Effector memory CD4-positive, alpha-beta T cell (primary cell): ENCODE measurements at places on chromosomes 4 and X.

GRCh38 chr4:71230271-71231128, 108.3 kb upstream of the SLC4A4 start:
- no peak overlapping the region for H3K27ac ChIP-seq
- H3K36me3 ChIP-seq: no peaks in the 10 kb centered on the region
- H3K4me3 ChIP-seq: no peak overlapping the region

GRCh38 chr4:176084769-176085168, 19.1 kb downstream of the WDR17 start:
- no peaks in the 10 kb centered on the region for H3K27me3 ChIP-seq
- no peak for DNase-seq
- H3K4me3 ChIP-seq: no peak overlapping the region
- no peaks in the 10 kb centered on the region for H3K36me3 ChIP-seq
- no peak overlapping the region for H3K27ac ChIP-seq

- DNase-seq: no peak
- H3K4me1 ChIP-seq: no peaks in the 10 kb centered on the region
- no peaks in the 10 kb centered on the region for H3K36me3 ChIP-seq
- no peak overlapping the region for H3K27ac ChIP-seq
- H3K4me3 ChIP-seq: no peak overlapping the region
Measured at GRCh38 chrX:2311501-2311900, 189.3 kb downstream of the DHRSX start.

DNA sequence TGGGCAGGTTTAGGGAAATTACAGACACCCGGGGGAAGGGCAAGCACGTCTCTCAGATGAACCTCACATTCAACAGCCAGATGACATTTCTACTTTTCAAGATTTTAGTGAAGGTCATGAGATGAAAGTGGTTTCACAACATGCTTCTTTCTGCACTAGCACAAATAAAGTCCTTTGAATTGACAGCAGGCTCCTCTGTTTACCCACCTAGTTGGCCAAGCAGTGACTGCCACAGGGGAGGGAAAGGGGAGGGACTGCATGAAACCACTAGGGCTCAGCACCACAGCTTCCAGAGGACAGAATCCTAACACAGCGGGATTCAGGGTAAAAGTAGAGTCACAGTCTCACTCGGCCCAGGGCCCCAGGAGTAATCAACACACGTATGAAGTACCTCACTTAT, 6.2 kb downstream of the RAB40A start:
- H3K27me3 ChIP-seq: no peaks in the 10 kb centered on the region
- no peak for DNase-seq
- no peaks in the 10 kb centered on the region for H3K4me1 ChIP-seq
- no peak overlapping the region for H3K4me3 ChIP-seq

- no peak overlapping the region for H3K4me3 ChIP-seq
- H3K4me1 ChIP-seq: no peaks in the 10 kb centered on the region
- DNase-seq: no peak
- no peaks in the 10 kb centered on the region for H3K36me3 ChIP-seq
Measured at GRCh38 chr4:48008021-48008596, 8.4 kb downstream of the CNGA1 start.

GRCh38 chr4:44145868-44146267, 302.7 kb downstream of the KCTD8 start:
- DNase-seq: no peak
- H3K27me3 ChIP-seq: no peaks in the 10 kb centered on the region
- H3K4me3 ChIP-seq: no peak overlapping the region

GRCh38 chrX:38484607-38485498, 76.5 kb upstream of the TSPAN7 start:
- H3K36me3 ChIP-seq: no peaks in the 10 kb centered on the region
- no peaks in the 10 kb centered on the region for H3K4me1 ChIP-seq
- no peak overlapping the region for H3K27ac ChIP-seq

DNA sequence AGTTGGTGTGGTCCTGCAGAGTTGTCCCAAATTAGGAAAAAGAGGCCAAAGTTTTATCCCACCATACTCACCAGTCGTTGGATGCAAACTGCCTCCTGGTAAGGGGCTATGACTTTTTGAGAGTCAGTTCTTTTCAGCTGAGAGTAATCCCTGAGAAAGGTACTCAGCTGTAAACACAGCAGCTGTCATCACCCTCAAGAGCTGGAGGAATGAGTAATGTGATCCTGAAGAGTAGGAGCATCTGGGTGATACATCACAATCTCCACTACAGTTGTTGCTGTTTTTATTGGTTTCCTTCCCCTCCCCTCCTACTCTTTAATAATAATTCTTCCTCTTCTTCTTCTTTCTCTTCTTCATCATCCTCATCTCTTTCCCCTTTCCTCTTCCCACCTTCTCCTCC, 5.7 kb downstream of the MAGEE1 start:
- no peak overlapping the region for H3K27ac ChIP-seq
- no peaks in the 10 kb centered on the region for H3K36me3 ChIP-seq
- H3K27me3 ChIP-seq: no peaks in the 10 kb centered on the region

DNA sequence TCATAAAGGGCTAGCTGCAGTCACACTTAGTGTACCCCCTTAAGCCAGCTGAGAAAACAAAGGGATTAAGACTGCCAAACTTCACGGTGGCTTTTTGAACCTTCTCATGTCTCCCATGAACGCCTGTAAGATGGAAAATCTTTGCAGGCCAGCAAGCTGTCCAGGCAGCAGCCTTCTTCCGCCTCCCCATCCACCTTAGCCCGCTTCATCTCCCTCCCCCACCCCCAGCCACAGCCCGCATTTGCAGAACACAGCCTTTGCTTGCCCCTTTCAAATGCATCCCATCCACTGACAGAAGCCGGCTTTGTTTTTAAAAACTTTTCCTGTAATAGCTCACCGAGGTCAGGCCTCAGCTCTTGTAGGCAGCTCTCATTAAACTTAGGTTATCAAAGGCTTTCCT, 113.8 kb upstream of the FAM9B start:
- H3K4me3 ChIP-seq: no peak overlapping the region
- no peaks in the 10 kb centered on the region for H3K36me3 ChIP-seq
- H3K27ac ChIP-seq: no peak overlapping the region
- no peaks in the 10 kb centered on the region for H3K4me1 ChIP-seq
- DNase-seq: no peak

DNA sequence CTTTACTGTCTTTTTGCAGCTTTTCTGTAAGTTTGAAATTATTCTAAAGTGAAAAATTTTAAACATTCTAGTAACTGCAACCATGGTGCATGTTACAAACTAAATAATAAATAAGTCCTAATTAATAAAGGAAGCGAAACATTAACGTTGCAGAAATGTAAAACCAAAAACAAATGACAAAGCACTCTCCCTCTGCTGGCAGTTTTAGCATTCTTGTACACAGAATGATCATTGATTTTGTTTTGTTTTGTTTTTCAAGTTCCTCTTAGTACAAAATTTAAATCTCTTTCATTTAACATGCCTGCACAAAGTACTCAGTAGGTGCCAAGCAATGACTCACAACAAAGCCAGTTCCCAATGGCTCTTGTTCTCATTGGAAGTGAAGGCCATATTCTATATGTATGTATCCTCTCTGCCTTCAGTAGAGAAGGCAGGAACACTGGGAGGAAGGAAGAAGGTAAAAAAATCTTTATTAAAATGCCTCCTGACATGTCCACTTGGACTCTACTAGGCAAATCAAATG, 13.7 kb upstream of the TMSB4X start:
- H3K27me3 ChIP-seq: no peaks in the 10 kb centered on the region
- no peak overlapping the region for H3K4me3 ChIP-seq
- H3K36me3 ChIP-seq: no peaks in the 10 kb centered on the region
- peaks cover 33% of the 10 kb centered on the region for H3K4me1 ChIP-seq
- no peak for DNase-seq
- no peak overlapping the region for H3K27ac ChIP-seq

DNA sequence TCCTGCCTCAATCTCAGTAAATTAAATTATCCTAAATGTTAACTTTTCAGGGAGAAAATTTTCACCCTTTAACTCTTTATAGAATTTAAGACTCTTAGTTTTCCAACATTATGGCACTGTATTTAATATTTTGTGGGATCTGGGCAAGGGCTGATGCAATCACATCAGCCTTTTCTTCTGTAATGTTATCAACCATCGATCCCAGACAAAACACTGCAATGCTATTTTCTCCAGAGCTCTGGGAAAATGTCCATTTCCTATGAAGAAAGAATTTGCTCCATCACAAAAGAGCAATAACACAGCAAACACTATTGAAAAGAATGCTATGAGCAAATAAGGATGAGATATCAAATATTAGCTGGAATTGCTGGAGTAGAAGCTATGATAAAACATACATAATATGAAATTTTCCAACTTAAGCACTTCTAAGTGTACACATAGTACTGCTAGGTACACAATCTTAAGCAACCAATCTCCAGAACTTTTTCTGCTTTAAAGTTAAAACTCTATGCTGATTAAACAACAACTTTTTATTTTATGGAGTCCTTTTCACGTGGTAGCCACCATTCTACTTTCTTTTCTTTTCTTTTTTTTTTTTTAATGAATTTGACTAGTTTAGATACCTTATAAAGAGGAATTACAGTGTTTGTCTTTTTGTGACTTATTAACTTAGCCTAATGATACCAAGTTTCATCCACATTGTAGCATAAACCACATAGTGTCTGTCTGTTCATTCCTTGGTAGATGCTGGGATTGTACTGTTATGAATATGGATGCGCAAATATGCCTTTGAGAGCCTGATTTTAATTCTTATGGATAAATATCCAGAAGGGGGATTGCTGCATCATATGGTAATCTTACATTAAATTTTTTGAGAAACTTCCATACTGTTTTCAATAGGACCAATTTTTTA, 43.6 kb downstream of the UGT2A3 start:
- no peaks in the 10 kb centered on the region for H3K27me3 ChIP-seq
- H3K27ac ChIP-seq: no peak overlapping the region
- H3K4me3 ChIP-seq: no peak overlapping the region

DNA sequence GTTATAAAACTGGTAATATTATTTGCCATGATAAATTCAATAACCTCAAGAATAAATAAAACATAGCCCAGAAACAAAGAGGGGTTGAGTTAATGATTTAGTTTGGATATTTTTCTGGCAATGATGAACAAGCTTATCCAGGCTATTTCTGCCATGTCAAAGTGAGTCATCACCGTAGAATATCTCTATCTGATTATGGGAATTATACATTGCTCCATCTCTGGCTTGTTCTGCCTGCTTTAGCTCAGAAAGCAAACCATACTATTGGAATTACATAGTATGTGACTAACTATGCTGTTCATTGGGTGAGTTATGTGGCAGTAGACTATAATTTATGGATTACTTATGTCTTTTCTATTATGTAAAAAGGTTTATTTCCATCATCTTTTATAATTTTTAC, 680.1 kb upstream of the AADAT start:
- no peak for DNase-seq

DNA sequence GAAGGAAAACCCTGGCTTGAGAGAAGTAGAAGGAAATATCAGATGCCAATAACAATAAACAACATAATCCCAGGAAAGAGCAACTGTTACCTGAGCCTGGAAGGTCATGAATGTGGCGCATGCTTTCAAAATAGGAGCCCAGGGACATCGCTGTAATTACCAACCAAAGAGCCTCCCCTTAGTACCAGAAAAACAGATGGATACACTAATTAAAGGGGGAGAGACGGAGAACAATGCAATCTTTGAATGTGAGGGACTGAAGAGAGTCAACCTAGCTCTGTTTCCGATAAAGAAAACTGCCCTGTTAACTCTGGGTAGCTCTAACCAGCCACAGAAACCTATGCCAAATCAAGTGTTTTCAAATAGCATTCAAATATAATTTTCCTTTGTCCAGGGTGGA, 161.4 kb downstream of the ENOX2 start:
- H3K27me3 ChIP-seq: no peaks in the 10 kb centered on the region
- H3K4me3 ChIP-seq: no peak overlapping the region
- DNase-seq: no peak
- no peaks in the 10 kb centered on the region for H3K36me3 ChIP-seq
- no peaks in the 10 kb centered on the region for H3K4me1 ChIP-seq
- H3K27ac ChIP-seq: no peak overlapping the region

GRCh38 chrX:68827256-68827655, 1.6 kb upstream of the EFNB1 start:
- no peaks in the 10 kb centered on the region for H3K27me3 ChIP-seq
- peaks cover 9% of the 10 kb centered on the region for H3K4me1 ChIP-seq
- H3K27ac ChIP-seq: no peak overlapping the region
- no peak for DNase-seq
- H3K36me3 ChIP-seq: no peaks in the 10 kb centered on the region

- H3K4me3 ChIP-seq: no peak overlapping the region
- H3K4me1 ChIP-seq: peaks cover 3% of the 10 kb centered on the region
- no peak overlapping the region for H3K27ac ChIP-seq
- no peak for DNase-seq
- no peaks in the 10 kb centered on the region for H3K27me3 ChIP-seq
Measured at GRCh38 chrX:9519546-9520216, 54.8 kb downstream of the TBL1X start.

DNA sequence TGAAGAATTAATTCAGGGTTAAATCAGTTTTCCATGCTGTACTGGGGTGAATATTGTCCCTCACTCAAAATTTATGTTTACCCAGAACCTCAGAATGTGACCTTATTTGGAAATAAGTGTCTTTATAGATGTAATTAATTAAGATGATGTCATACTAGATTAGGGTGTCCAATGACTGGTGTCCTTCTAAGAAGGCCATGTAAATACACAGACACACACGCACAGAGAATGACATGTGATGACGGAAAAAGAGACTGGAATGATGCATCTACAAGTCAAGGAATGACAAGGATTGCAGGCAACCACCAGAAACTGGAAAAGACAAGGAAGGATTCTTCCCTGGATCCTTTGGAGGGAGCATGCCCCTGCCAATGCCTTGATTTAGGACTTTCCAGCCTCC, 84.6 kb upstream of the GPR34 start:
- no peak overlapping the region for H3K4me3 ChIP-seq
- H3K36me3 ChIP-seq: no peaks in the 10 kb centered on the region
- DNase-seq: no peak
- H3K27ac ChIP-seq: no peak overlapping the region
- no peaks in the 10 kb centered on the region for H3K4me1 ChIP-seq

GRCh38 chrX:136380010-136380769, 79.4 kb downstream of the ADGRG4 start:
- no peaks in the 10 kb centered on the region for H3K27me3 ChIP-seq
- no peaks in the 10 kb centered on the region for H3K4me1 ChIP-seq
- H3K27ac ChIP-seq: no peak overlapping the region
- no peak overlapping the region for H3K4me3 ChIP-seq

DNA sequence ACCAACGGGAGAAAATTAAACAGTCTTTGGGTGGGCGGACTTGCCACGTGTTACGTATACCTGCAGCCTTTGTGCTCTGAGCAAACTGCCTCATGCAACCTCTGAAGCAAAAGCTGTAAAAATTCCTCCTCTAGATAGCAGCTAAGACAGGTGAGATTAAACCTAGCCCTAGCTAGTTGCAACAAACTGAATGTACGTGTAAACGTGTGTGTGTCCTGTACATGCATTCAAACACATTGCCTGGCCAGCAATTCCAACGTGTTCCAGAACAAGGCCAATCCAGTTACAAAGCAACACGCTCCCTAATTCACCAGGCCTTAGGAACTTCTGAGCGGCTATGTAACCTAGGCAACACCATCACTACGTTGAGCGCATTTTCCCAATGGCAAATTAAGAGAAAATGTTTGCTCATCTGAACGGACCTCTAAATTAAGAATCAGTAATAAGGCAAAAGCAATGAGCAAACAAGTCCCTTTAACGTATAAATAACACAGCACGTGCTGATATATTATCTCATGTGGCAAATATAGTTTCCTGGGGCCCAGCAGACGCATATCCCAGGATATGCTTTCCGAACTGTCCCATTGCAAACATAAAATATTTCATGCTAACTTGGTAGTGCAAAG, 792 bp downstream of the PPID start:
- DNase-seq: no peak
- no peaks in the 10 kb centered on the region for H3K27me3 ChIP-seq
- H3K4me3 ChIP-seq: peak overlapping the region; percentile 61
- H3K4me1 ChIP-seq: peaks cover 6% of the 10 kb centered on the region
- peaks cover 27% of the 10 kb centered on the region for H3K36me3 ChIP-seq
